Cerebellum (tissue), 4 donors: ENCODE measurements at places on chromosomes 2 and 18. TPM values are rescaled to one million over a fixed set of nuclear protein-coding genes. Genes with fewer than 3 reads are reported as not detected.

CD8A gene
- total RNA-seq: 1.5 TPM

TMX3 gene
- 92.3 TPM for total RNA-seq

IL1A gene
- 0.09 TPM for total RNA-seq

TDRD15 gene
- total RNA-seq: 0.18 TPM

CYBRD1 gene
- total RNA-seq: 16.3 TPM

MLPH gene
- 1.2 TPM for total RNA-seq

ATP8B1 gene
- total RNA-seq: 2.3 TPM

GALNT14 gene
- total RNA-seq: 12.2 TPM

NEB gene
- total RNA-seq: 3.9 TPM

LIMS4 gene
- total RNA-seq: 0.45 TPM

MC5R gene
- total RNA-seq: 3.4 TPM

NAT8 gene
- not detected for total RNA-seq

ABCG8 gene
- total RNA-seq: 0.27 TPM

FAM228B gene
- 40.6 TPM for total RNA-seq

HOXD9 gene
- not detected for total RNA-seq

DNA sequence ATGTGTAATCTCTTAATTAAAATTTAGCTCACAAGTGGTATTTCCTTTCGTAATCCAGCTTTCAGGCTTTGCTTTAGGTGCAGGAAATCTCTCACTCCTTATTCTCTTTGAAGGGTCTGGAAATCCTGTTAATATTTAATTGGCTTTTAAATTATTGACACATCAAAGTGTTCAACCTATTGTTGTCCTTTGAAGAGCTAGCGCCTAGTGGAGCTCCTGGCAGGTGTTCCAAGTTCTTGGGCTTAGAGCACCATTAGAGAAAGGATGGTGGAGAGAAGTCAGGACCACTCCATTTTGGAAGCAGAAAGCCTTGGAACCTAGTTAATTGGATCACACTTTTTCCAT is 92.4 kb downstream of the CABLES1 start:
- no peak for DNase-seq

DNA sequence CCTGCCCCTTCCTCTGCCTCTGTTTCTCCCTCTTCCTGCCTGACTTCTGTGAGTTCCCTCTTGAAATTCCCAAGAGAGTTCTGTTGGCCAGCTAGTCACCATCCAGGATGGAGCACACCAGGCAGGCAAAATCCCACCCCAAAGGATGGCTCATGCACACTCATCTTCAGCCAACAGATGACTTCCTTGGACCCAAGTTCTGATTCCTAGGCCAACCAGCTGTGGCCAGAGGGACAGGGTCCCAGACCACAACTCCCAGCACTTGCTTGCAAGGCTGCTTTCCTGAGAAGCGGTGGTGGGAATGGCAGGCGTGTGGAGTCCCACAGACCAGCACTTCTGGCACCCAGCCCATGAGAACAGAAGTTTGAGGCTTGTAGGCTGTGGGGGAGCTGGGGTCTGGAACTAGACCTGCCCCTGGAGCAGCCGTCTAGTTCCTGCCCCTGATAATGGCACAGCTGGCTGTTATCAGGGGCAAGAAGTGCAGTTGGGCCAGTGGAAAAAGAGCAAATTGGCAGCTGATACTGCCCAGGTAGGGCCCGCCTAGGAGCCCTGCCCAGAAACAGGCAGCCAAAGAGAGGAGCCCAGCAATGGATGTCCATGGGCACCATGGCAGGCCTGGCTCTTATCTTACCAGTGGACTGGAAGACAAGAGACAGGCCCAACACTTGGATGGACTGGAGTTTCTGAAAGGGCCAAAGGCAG is 56.7 kb downstream of the CYP26B1 start:
- DNase-seq: no peak

- DNase-seq: no peak
Observed at GRCh38 chr2:38988716-38989115, 99.0 kb downstream of the ARHGEF33 start.

GRCh38 chr2:236614551-236614950 is 44.9 kb downstream of the ACKR3 start:
- DNase-seq: peak; percentile 57

DNA sequence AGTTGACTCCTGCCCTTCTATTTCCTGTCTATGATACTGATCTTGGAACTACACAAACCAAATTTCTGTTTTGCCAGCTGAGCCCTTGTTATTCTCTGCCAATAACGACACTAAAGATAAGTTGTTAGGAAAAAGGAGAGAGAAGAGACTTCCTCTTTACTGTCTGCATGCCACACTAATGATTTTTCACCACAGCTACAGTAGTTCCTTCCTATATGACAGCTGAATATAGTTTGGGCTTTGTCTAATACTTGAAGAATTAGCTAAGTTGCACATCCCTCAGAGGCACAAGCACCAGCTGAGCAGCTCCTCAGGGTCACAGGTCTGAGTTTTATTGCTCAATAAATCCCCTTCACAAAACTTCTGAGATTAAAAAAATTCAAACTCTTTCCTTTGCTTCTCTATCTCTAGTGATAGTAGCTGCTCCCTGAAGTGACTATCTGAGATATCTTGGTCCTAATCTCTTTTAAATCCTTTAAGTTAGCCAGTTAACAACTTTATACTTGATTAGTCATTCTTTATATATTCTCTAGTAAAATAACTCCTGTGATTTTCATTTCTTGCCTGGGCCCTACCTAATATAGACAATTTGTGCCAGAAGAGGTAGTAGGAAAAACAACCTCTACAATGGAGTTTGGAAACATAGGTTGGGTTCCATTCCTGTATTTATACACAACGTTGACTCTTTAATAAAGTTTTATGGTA is 253.0 kb upstream of the CNTNAP5 start:
- no peak for DNase-seq

- DNase-seq: no peak
Observed at GRCh38 chr2:173978447-173978846, 13.3 kb upstream of the SP3 start.

- no peak for DNase-seq
Observed at GRCh38 chr2:27527182-27527581, 30.5 kb downstream of the GCKR start.

DNA sequence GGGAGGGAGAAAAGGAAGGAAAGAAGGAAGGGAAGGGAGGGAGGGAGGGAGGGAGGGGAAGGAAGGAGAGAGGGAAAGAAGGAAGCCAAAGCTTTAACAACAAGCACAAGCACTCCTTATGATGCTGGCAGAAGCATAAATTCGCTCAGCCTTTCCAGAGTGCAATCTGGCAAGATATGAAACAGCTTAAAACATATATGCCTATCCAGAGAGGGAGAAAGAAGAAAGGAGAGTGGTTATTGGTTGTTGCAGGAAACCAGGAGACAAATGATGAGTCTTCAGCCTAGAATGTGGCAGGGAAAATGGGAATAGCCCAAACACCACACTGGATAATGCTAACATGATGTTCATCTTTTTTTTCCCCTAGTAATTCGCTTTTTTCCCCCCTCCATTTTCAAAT is 64.0 kb downstream of the STPG4 start:
- no peak for DNase-seq

DNA sequence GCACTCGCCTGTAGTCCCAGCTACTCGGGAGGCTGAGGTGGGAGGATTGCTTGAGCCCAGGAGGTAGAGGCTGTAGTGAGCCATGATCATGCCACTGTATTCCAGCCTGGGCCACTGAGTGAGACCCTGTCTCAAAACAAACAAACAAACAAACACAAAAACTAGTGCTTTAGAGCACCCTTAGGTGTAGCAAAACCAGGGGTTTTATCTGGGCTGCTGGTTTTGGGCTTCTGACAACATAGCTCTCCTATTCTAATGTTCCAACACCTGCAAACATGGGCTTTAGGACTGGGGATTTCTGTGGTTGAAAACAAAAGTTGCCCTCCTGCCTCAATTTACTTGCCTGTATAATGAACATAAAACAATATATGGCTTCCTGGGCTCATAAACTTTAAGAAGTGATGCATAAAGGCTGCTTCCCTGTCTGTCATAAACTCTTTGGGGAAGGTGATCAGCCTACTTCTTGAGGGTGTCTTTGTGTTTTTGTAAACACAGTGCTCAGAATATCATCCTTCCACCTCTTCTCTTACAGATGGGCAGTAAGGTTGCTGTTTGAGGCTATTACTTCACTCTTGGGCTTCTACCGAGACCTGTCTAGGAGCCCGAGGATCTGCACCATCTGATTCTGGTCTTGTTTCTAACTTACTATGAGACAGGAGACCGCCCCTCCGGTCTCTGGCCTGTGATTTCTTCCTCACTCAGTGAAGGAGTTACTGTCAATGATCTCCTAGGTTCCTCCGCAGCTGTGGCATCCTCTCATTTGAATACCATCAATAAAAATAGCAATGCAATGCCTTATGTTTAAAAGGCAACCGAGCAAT is 246.5 kb downstream of the MYCN start:
- DNase-seq: no peak

GRCh38 chr2:232457121-232458011 is 1.4 kb downstream of the ALPI start:
- no peak for DNase-seq

DNA sequence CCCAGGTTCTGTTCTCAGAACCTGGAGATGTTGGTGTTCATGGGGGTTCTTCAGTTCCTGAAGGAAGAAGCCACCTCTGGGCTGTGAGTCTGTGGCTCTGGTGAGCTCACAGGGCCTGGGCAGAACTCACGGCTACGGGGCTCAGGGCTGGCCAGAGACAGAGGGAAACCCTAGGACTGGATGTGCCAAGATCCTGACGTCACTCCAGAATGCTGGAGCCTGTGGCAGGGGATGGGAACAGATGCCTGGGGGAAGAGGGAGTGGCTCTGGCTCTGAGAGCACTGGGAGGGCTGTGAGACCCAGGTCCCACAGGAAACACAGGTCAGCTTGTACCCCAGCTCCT is at the start of gene OTOF:
Gene OTOF (minus strand): TSS at position 214 of the 343 bp plus-strand sequence.
- peak; percentile 38 for DNase-seq

GRCh38 chr18:36364911-36365624 is 67.6 kb downstream of the FHOD3 start:
- no peak for DNase-seq

DNA sequence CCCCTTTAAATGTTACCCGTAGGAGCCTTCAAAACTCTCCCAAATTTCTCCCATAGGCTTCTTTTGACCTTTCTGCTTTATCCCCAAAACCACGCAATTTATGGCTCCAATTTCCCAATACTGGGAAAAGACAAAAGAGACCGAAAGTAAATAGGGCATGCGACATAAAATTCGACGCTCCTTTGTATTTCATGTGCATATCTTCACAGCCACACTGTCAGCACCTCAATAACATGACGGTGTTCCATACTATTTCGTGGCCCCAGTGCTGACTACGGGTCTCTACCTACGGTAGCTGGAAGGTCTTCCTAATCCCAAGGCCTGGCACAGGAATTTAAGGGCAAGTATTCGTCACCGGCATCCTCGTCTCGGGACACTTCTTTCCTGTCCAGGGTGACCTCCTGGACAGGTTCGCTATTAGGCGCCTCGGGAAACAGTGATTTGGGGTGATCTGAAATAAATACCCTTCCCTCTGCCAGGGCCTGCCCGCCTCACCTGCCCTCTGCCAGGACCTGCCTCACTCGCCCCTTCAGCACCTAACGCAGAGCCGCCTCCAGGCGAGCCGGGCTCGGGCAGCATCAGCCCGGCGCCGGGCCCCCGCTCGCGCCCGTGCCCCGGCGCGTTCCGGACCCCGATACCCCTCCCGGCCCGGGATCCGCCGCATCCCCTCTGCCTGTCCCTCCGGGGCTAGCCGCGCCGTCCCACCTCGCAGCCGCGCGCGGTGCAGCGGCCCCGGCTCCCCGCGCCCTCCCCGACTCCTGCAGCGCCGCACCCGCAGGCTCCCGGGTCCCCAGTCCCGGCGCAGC is 680 bp downstream of the DTNB start:
- DNase-seq: peak; percentile 75

- DNase-seq: no peak
Observed at GRCh38 chr18:61400716-61401115, 67.5 kb downstream of the CDH20 start.

DNA sequence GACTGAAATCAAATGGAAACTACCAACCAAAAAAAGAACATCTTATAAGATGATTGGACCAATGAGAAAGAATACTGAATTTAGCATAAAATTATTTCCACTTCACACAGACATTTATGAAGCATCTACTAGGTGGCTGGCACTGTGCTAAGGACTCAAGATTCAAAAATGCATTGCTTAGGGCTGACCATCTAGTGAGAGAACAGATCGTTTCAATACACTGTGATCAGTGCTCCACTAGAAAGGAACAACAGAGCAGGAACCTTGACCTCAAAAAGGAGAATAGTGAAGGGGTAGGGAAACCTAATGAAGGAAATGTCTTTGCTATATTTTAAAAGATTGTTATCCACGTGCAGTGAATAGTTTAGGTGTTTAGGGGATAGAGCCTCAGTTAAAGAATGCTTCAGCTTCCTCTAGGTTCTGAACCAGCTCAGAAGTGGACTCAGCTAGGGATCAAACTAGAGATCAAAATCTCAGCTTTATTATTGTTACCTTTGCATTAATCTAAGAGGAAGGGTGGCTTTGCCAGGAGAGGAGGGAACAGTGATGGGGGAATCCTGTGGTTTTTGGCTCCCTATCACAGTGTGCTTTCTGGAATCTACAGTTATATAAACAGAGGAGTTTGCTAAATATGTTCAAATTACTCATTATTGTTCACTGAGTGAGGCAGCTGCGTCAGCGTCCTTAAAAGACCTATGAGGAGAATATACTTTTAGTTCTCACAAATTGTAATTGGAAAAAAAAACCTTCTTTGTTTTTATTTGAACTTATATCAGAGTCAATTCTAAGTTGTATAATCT is 16.2 kb upstream of the BBS5 start:
- no peak for DNase-seq

GRCh38 chr2:238114851-238115660 is 14.9 kb downstream of the ESPNL start:
- DNase-seq: no peak

DNA sequence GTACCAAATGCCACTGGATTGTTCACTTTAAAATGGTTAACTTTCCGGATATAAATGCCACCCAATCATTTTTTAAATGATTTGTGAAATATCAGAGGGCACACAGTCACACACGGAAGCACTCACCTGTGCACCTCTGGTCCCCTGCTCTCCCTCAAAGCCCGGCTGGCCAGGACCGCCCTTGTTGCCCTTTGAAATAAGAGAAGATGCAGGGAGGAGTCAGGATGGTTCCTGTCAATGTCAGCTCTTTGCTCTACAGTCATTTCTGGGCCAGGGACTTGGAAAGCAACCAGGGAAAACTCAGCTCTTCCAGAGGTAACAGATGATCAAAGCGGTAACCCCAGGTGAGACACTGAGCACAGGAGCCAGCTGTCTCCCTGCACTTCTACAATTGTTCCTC is 60.7 kb downstream of the COL6A3 start:
- no peak for DNase-seq

DNA sequence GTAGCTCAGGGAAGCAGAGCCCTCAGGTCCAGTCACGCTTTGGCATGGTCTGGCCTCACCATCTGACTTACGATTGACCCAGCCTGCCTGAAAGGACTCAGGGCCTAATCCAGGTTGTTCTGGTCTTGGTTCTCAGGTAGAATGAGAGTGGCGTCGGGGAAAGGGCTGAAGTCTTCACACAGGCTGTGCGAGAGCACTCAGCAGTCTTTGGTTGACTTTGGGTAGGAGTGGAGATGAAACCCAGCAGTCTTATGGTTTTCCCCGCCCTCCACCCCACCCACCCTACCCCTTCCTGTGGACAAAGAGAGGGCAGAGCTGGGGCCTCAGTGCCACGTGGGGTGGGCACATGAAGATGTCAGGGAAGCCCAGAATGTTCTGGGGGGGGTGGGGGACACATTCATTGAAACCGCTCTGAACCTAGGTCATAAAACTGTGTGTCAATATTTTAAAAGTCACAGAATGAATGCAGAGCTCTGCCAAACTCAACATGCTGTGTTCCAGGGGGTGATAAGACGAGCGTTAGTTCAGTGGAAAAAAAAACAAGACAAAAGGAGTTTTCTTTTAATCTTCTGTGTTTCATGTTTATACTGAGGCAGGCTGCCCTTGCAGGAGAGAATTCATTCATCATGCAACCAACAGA is 58.6 kb upstream of the ALPP start:
- no peak for DNase-seq

- no peak for DNase-seq
Observed at GRCh38 chr2:1995987-1996386, 251.7 kb upstream of the PXDN start.
